GDM1 (cell line): ENCODE measurements at places on chromosomes 4 and X.
A peak's percentile ranks its signal among the peaks of the same experiment; 100 is the strongest.

- DNase-seq = peak; percentile 28
Measured at GRCh38 chr4:66949419-66949818, 595.9 kb downstream of the CENPC start.

DNA sequence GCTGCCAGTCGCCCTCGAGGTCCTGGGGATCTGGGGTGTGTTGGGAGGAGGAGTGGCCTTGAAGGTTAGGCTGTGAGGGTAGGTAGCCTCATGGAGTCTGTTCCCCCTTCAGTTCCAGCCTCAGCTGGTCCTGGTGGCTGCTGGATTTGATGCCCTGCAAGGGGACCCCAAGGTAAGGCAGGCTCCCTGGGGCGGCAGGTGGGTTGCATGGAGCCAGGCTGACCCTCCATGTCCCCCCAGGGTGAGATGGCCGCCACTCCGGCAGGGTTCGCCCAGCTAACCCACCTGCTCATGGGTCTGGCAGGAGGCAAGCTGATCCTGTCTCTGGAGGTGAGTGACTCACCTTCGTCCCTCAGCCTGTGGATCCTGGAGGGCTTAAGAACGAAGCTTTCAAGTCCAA lies 11.6 kb upstream of the ERAS start:
- no peak for DNase-seq

GRCh38 chrX:130555341-130555740 lies 153.6 kb downstream of the RBMX2 start:
- no peak for DNase-seq

DNA sequence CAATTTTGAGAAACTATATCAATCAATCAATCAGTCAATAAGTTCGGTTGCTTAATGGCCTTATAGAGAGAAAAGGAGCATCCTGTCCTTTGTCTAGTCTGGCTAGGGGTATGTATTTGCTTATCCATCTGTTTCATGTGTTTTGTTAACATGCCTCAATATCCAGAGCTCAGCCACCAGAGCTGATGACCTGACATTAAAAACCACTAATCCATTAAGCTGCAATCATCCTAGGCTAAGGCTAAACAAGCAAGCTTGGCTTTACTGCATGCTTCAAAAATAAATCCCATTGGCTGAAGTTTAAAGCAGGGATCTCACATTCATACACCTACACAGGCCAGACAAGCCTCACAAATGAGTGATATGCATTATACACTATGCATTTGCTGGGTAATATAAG lies 139.7 kb downstream of the INPP4B start:
- DNase-seq = no peak

- DNase-seq = no peak
Measured at GRCh38 chr4:183508697-183509335, 4.0 kb downstream of the ING2 start.

- no peak for DNase-seq
Measured at GRCh38 chr4:43242606-43243005, 350.1 kb downstream of the GRXCR1 start.

DNA sequence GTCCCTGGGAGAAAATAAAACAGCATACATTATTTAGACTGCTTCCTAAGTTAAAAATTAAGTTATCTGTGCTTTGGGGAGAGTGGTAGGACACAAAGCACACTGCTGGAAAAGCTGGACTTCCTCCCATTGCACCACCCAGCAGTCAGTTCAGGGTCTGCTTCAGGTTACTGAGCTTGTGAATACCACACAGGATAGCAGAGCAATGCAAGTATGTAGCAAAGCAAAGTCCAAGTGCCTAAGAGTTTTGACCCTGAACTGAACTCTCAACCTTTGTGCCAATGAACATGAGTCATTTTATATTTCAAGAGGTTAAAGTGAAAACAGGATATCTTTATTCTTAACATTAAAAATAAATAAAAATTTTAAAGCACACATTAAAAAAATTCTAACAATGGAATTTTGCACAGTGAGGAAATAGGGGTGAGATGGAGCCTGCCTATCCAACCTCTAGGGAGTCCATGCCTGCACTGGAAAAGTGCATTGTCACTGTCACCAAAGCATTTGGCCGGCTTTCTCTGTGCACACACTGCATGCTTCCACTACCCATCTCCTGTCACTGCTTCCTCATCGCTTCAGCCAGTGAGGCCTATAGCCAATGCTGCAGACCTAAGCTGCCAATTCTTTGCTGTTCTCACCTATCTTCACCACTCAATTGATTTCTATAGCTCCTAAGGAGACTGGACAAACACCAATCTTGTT lies 50.9 kb downstream of the ABCG2 start:
- DNase-seq = peak; percentile 54

- DNase-seq = no peak
Measured at GRCh38 chr4:101259876-101260275, 87.5 kb downstream of the PPP3CA start.

DNA sequence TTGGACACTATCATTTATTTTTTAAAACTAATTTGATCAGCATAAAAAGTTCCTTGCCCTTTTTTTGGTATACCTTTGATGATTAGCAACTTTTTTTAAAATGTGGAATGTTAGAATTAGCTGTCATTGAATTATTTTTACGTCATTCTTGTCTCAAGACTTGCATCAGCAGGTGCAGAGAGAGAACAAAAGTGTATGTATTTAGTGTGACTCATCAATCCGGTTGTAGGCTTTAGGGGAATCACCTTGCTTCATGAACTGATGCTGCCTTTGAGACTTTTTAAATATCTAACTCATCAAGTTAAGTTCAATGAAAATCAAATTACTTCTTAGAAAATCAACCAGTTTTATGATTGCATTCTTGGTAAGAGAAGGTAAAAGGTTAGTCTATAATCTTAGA lies 125.1 kb downstream of the ARX start:
- DNase-seq = no peak

DNA sequence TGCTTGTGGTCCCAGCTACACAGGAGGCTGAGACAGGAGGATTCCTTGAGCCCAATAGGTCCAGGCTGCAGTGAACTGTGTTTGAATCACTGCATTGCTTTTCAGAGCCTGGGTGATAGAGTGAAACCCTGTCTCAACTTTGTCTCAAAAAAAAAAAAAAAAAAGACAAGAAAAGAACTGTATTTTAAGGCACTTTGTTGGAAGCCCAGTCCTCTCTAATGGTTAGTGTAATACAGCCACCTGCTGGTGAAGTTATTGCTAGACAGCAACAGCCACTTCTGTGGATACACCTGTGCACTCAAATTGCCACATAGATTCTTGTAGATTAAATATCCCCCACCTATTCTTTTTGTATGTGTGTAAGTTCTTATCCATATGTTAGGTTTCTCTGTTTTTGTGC lies 10.1 kb upstream of the FGG start:
- DNase-seq = peak; percentile 27

DNA sequence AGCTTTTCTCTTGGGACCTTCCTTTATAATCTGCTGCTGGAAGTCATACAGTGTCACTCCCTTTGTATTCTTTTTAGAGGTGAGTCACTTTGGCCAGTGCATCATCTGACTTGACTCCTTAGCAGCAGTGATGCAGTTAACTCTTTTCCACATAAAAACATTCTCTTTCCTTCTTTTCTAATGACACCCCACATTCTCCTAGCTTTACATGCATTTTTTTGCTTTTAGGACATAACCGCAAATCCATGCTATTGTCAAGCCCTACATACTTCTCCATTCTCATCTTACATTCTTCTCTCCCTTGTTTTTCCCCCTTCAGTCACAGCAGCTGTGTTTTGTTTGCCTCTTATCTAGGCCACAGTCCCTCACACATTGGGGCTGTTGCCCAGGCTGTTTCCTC lies 55.1 kb downstream of the ZNF330 start:
- no peak for DNase-seq

- peak; percentile 37 for DNase-seq
Measured at GRCh38 chrX:110847334-110847733, 51.7 kb upstream of the CHRDL1 start.

DNA sequence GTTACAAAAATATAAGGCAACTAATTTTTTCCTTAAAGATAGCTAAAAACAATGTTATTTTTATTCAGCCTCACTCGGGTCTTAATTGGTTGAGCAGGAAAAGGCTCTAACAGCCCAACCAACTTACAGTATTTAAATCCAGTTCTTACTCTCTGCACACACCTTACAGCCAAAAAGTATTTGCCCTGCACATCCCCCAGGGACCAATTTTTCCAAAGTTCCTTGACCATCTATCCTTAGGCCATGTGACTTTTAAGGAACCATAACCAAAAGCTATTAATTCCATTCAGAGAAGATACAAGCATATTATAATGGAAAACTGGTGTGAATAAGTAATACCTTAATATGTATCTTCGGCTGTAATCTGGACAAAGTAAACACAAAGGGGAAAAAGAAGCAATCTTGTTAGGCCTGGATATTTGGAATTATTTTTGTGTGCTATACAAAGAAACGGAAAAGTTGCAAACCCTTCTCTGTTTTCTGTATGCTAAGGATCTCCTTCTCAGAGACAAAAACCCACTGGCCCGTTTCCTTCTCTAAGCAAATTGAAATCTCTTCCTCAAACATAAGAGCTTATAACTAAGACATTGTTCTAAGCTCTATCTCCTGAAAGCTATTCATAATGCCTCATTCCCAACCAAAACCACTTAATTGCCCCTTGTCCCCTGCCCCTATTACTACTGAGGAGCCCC lies 1.0 kb upstream of the THAP9 start:
- DNase-seq = no peak

DNA sequence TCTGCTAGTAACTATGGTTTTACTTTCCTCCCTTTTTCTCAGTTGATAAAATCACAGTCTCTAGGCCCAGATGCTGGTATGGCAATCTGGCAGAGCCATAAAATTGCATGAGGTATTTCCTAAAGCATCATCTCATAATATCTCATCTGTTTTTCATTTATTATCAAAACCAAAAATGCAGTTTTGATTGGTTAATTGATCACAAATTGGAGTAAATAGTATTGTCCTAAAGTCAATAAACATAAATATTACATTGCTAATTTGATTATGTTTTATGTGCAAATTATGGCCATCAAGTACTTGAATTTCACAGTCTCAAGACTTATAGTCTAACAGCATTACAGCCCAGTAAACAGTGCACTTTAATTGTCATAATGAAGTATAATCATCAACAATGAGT lies 2365.6 kb downstream of the ARAP2 start:
- no peak for DNase-seq

GRCh38 chr4:94571298-94571697 lies 119.6 kb downstream of the PDLIM5 start:
- DNase-seq = no peak

DNA sequence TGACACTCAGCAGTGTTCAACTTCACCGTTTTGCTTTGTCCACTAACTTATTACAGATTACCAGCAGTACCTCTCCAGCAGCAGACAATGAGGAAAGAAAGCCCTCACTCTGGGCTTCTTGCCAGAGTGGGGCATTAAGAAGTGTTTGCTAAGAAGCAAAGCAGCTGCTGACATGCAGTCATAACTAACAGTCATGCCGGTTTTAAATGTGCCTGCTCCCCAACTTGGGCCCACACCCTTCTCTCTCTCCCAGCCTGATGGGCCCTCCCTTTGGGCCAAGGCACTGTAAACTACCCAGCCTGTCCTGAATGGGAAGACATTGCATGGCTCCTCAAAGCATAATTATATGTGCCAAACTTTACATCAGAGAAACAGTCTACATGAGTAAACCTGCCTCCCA lies 54.6 kb upstream of the HHIP start:
- no peak for DNase-seq

DNA sequence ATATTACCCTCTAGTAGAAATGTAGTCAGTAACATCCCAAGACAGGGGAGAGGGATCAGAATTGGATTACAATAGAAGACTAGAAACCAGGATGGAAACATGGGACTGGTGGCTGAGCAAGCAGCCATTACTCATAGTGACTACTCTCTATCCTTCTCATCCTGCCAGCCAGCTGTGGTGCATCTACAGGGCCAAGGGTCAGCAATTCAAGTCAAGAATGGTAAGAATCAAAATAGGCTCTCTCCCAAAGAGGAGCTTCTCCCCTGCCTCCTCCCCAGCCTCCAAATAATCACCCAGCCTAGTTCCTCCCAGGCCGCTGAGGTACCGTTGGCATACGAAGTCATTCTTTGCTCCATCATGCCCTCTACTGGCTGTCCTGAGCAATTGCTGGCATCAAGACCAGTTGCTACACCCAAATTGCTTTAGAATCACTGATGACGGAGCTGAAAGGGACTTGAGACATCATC lies 19.4 kb downstream of the AWAT2 start:
- DNase-seq = peak; percentile 36

- no peak for DNase-seq
Measured at GRCh38 chr4:144356941-144357381, 216.4 kb upstream of the GYPA start.

DNA sequence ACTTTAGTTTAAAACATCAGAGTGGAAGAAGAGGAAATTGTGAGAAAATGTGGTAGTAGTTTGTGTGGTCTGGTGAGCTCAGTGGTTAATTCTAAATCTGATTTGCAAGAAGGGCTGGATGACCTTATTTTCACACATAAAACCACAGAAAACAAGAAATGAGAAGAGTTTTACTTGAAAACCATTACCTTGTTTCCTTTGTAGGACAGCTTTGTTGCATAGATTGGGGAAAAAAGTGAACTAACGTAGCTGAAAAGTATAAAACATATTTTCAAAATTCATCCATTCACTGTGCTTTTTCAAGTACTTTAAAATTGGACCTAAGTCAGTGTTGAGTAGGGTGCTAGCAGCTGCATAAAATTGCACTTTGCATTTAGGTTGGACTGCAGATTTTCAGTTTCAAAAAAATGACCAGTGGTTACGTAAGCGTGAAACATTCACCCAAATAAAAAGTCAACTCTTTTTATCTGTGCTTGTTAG lies 211.3 kb downstream of the ARHGAP10 start:
- no peak for DNase-seq

DNA sequence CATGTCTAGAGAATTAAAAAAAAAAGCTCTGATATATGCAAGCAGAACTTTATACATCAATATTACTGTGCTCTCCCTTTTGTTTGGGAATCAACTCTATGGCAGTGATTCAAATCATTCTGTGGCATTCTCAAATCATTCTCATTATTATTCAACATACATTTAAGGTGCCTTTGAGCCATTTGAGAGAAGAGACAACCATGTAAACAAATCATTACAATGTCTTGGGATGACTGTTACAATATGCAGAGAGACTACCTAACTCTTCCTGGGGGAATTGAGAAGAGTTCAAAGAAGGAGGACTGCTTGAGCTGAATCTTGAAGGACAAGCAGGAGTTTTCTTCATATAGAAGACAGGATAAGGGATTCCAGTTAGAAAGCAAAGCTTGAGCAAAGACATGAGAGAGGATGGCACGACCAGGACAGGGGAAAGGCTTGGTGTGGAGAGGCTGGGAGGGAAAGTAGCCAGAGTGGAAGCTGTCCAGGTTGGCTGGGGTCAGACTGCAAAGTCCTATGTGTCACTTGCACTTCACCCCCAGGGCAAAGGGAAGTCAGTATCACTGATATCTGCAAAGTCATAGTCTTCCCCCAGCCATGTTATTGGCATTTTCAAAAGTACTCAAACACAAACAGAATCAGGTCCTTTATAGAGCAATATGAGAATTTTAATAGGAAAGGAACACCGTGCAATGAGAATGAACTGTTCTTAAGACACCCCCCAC lies 9.0 kb downstream of the SEC24D start:
- no peak for DNase-seq
